ENCODE measurements at places on chromosomes 3 and 15. TPM values are rescaled to one million over a fixed set of nuclear protein-coding genes. Genes with fewer than 3 reads are reported as not detected.

MORC1 gene
- total RNA-seq, result not detected

TUSC7 gene
- total RNA-seq, result not detected

GP9 gene
- total RNA-seq, result 0.55 TPM

- DNase-seq, result no peak
Observed at GRCh38 chr15:42707873-42708544, 28.9 kb downstream of the CDAN1 start.

- no peak for DNase-seq
Observed at GRCh38 chr3:85570819-85571218, 612.0 kb downstream of the CADM2 start.

ALS2CL gene
- total RNA-seq, result 58.9 TPM

- DNase-seq, result no peak
Observed at GRCh38 chr3:43817064-43817463, 126.3 kb downstream of the ABHD5 start.

- no peak for DNase-seq
Observed at GRCh38 chr3:61315871-61316270, 64.6 kb upstream of the FHIT start.

GOLGA8Q gene
- total RNA-seq, result 0.43 TPM

DNA sequence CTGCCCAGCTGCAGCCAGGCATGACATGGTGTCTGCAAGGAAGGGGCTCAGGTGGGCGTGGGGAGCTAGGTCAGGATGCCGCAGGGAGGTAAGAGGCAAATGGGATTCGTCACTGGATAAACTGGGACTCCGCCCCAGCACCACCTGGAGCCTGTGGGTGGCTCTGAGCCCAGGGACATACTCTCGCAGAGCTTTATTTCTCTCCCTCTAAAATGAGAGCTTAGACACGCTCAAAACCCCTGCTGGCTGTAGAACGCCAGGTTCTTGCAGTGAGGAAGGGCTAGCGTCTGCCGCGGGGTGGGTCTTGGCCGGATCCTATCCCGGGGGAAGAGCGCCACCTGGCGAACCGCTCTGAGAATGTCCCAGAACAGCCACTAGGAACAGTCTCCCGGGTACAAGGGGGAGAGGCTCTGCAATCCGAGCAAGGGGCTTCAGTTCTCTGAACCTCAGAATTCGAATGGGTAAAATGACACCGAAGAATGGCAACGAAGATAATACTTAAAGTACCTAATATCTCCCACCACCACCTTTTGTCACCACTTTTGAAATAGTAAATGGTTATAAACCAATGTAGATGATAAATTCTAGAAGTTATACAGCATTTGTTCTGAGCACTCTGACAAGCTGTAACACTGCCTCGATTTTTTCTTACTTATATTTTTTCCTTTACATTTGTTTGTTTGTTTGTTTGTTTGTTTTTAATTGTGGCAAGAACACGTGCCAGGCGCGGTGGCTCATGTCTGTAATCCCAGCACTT is 53.2 kb upstream of the SRGAP3 start:
- peak; percentile 84 for DNase-seq

SLC28A1 gene
- total RNA-seq, result not detected

GRCh38 chr3:151145713-151146070 is 57.3 kb downstream of the GPR171 start:
- DNase-seq, result no peak

DNA sequence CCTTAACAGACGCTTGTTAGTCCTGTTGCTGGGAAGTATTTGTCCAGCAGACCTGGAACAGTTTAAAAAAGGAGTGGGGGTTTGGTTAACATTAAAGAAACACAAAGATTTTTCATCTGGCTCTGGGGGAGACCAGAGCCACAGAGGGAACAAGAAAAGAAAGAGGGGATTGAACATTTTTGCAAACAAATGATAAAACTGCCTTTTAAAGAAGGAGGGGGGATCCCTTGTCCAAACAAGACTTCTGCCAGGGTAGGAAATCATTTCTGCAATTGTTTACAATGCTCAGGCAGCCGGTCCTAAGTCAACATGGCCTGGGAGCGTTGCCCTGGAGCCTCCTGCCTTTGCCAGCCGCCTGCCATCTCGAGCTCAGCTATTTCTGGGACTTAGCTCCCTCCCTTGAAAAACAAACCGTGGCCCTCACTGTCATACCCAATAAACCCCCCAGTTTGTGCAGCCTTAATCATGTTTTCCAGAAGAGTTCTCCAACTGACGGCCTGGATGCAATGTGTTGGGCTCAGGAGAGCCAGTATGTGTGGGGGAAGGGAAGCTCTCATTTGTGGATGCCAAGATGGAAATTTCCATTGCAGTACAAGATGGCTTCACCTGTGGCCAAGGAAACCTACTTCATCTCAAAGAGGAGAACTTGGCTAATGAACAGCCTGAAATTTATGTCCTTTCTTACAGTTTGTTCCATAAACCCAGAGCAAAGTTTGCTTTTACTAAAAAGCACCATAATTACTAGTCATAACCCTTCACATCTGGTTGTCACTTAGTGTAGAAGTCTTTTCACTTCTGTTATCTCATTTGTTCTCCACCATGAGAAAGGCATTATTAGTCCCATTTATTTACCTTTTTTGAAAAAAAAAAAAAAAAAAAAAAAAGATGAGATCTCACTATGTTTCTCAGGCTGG is 75.9 kb upstream of the RNU6-1 start:
- peak; percentile 76 for DNase-seq

GRCh38 chr3:42119561-42120355 is 28.6 kb downstream of the TRAK1 start:
- no peak for DNase-seq
